ENCODE measurements at places on chromosomes 2 and 18.

DNA sequence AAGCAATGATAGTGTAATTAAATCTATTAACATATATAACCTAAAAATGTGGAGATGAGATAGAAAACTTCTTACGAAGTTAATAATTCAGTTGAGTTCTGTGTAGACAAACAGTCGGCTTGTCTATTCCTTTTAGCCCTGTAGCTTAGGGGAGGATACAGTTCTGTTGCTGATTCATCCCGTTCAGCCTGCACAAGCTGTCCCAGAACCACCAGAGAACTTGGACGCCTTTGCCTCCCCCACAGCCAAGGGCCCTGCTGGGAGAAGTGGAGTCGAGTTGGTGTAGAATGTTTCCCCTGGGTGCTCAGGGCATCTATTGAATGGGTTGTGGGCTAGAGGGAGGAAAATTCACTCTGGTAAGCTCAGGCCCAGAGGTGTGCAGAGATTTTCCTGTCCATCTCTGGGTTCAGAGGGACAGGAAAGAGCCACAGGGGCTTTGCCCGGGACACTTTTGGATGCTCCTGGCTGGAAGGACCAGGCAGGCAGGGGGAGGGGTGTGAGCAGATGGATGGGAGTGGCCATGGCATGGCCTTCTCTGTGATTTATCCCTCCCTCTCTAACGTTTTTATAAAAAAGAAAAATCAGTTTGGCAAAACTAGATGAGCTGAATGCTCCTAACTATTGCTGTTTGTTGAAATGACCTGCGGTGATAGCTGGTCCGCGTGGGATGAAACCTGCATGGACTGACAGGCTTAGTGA is 42.8 kb upstream of the GALR1 start:
- DNase-seq, result no peak

- no peak for DNase-seq
Observed at GRCh38 chr18:24443870-24444269, 16.6 kb upstream of the HRH4 start.

DNA sequence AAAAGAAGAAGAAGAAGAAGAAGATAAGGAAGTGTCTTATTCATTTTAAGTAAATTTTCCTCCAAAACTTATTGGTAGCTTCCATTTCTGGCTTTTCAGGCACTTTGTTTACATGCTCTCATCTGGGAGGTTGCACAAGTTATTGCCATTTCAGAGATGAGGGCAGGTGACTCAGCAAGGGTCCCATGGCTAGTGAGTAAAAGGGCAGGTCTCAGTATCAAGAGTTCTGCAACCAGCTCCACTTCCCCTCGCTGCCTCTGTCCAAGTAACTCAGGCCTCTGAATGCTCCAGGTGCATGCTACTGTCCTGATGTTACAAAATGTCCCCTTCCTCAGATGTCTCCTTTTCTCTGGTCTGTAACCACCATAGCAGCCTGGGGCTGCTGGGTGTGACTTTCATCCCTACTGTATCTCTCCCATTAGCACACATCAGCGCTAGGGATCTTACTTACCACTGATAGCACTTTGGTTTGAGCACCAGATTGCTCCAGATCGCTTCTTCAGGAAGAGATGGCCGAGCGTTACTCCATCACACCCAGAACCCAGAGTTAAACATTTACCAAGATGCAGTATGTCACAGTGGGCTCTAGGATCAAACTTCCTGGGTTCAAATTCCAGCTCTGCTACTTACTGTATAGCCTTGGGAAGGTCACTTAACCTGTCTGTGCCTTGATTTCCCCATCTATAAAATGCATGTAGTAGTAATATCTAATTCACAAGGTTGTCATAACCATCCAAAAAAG is 57.4 kb upstream of the LAPTM4A start:
- DNase-seq, result no peak

DNA sequence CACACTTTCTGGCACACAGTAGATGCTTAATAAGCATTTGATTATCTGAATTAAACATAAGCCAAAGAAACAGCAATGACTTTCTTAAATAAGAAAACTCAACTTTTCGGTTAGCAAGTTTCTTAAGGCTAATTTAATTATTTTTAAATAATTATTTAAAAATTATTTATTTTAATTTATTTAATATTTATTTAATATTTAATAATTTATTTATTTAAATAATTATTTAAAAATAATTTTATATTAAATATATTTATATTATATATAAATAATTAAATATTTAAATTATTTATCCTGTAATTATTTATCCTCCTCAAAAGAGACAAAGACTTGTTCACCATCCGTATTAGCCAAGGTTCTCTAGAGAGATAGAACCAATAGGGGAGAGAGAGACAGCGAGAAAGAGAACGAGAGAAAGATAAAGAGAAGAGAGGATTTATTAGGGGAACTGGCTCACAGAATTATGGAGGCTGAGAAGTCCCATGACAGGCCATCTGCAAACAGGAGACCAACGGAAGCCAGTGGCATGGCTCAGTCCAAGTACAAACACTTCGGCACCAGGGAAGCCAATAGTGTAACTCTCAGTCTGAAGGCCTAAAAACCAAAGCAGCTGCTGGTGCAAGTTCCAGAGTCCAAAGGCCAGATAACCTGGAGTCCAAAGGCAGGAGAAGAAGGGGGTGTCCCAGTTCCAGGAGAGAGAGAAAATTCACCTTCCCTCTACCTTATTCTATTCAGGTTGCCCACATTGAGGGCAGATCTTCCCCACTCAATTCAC is 125.3 kb downstream of the METTL8 start:
- DNase-seq, result no peak

DNA sequence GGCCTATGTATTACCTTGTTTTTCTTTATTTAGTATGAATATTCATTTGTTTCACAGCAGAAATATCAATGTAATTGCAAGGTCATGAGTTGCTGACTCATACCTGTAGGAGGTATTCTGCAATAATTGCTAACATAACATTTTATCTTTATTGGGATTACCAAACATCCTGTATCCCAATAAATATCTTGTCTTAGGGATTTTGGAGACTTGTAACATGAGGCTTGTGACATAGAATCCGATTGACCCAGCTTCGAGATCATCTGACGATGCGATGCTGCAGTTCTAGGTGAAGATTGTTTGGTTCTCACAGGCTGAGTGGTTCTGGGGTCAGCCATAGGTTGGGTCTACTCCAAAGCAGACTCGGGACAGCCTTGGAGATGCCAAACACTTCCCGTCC is 133.4 kb upstream of the RND3 start:
- no peak for DNase-seq

DNA sequence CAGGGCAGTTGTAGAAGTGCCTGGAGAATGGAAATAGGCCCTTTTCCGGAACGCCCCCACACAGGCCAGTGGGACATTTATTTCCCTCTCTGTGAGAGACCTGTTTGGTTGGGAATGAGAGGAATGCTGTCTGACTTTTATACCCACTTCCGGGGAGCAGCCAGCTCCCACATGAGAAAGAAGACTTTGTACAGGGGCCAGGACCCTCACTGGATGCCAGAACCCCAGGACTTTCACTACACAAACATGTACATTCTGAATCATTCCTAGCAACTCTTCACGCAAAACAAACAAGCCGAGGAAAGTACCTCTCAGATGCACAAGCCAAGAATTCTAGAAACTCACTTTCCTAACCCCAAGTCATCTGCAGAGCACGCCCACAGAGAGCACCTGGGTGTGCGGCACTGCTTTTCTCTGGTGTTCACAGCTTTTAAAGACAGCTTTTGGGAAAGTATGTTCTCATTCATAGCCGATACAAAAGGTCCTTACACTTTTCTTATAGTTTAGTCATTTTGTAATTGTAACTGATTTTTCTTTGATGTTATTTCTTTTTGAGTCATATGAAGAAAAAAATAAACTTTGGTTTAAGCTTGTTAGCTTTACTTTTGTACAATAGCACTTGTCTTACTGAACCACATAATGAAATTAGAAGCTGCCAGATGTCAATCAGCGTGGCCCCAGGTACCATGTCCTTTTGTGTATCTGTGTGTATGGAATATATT is 856.1 kb upstream of the ID2 start:
- no peak for DNase-seq

DNA sequence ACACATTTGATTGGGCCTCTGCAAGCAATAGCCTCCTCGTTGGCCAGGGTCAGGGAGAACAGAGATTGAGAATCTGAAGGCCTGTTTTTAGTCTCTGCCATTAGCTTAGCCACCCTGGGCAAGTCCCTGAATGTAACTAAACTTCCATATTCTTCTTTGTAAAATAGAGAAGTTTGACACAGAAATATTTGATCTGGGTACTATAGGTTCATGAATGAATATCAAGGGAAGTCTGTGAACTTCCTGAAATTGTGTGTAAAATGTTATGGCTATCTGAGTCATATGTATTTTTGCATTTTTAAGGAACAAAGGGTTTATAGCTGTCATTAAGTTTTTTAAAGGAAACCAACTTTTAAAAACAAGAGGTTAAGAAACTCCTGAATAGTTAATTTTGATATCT is 23.2 kb downstream of the RND3 start:
- no peak for DNase-seq

GRCh38 chr2:222952204-222952603 is 91.4 kb downstream of the ACSL3 start:
- no peak for DNase-seq

DNA sequence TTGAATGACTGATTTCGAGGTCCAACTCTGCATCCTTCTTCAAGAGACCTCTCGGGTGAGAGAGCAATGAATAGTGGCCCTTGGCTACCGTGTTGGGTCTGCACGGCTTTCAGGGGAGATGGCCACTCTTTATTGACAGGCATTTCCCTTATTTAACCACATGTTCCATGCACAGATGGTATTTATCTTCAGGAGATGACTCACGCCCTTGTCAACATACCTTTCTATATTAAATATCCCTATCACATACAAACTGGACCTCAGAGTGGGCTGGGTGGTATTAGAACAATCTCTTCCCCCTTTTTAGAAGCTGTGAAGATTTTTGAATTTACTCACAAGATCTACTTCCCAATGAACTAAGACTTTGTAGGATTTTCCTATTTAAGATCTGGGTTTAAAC is 109.6 kb upstream of the CDC42EP3 start:
- no peak for DNase-seq

DNA sequence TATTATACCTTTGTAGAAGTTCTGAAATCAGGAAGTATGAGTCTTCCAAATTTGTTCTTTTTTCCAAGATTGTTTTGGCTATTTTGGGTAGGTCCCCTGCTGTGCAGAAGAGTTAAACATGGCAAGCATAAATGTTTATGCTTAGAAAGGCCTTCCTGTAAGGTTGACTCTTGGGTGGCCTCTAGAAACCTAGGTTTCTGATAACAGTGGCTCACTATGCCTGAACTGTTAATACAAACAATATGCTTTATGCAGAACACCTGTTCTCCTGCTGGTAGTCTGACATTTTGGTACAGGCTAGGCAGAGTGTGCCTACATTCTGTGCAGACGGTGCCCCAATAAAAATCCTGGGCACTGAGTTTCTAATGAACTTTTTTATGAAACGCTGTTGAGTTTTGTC is 10.1 kb downstream of the PTPN18 start:
- no peak for DNase-seq

- no peak for DNase-seq
Observed at GRCh38 chr2:218296200-218296599, 3.9 kb upstream of the TMBIM1 start.

DNA sequence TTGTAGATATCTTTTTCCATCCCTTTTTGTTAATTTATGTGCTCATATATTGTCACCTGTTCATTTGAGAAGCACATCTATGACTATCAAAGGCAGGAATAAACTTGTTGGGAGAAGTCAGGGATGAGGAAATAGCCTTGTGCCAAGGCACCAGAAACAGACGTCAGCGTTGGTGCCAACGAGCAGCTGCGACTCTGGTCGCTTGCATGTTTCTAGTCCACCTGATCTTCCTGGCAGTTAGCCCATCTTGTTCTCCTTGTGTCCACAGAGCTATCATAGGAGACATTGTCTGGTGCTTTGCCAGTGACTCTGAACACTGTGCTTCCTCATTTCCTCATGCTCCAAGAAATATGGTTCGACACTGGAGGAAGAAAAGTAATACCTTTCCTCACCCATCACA is 374.4 kb downstream of the PTPRM start:
- no peak for DNase-seq

GRCh38 chr18:56038171-56039030 is 450.4 kb upstream of the TCF4 start:
- DNase-seq, result no peak

GRCh38 chr18:77062518-77063003 is 70.0 kb downstream of the MBP start:
- no peak for DNase-seq

DNA sequence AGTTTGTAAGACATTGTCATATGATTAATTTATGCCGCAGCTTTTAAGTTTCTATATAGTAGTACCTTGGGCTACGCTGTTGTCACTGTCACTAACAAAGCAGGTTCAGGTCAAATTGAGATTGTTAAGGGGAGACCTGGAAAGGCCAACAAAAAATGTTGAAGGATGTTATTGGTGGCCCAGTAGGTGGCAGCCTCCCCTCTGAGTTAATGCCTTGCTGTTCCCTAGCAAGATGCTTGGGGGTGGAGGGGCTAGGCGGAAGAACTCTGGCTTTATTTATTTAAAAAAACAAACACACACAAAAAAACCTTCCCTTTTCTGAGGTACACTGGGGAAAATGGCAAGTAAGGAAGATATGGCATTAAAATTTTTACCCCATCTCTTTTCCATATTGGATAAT is 128.3 kb upstream of the ATP5MC3 start:
- DNase-seq, result no peak

DNA sequence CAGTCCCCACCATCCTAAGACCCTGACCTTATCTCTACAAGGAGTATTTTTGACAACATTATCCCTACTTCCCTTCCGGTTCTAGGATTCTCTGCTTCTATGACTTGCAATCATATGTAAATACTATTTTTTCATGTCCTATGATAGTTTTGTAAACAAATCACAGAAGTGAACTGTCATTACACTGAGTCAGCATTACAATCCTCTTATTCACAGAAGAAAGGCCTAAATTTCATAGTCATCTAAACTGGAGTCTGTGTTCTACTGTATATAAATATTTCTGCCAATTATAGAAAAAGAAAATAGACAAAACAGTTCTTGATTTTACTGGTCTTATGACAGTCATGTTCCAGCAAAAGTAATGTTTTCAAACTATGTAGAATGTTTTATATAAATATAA is 265.1 kb downstream of the NCKAP5 start:
- DNase-seq, result no peak

DNA sequence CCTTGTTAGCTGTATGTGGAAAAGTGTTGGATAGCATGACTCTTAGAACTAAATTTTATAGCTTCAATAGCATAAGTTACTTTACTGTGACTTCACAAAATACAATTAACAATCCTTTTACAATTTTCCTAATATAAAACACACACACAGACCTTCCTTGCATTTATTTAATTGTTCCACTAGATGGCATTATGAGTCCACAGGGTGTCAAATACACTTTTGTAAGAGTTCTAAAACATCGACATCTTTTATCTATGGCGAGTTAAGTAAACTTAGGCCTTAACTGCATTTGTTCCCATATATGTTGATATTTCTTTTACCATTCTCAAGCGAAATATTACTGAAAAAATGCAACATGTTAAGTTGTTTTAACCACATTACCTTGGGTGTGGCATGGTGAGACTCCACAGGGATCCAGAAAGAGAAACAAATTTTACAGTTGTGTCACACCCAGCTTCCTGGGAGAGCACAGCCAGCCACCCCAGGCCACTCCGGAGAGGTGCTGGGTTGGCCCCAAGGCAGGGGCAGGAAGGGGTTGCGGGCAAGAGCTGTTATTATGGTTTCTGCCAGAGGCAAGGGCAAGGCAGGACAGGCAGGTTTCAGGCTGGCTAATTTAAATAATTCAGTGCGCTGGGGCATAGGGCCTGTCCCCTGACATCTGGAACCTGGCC is 312.4 kb upstream of the MC4R start:
- DNase-seq, result no peak
